ENCODE measurements at places on chromosomes 11 and 22. TPM values are rescaled to one million over a fixed set of nuclear protein-coding genes. Genes with fewer than 3 reads are reported as not detected.

GRCh38 chr11:117796872-117797529 lies at the start of gene DSCAML1:
Gene DSCAML1 (minus strand): TSS chr11:117797216. CDS start chr11:117797079, 137 bp downstream.
- no peak within 1 kb of the TSS for H3K27ac ChIP-seq
- peaks cover 12% of the 10 kb centered on the region for H3K4me1 ChIP-seq
- DNase-seq, result no peak
- no peaks in the 10 kb centered on the region for H3K36me3 ChIP-seq
- H3K27me3 ChIP-seq, result peaks cover 52% of the 10 kb centered on the region

DNA sequence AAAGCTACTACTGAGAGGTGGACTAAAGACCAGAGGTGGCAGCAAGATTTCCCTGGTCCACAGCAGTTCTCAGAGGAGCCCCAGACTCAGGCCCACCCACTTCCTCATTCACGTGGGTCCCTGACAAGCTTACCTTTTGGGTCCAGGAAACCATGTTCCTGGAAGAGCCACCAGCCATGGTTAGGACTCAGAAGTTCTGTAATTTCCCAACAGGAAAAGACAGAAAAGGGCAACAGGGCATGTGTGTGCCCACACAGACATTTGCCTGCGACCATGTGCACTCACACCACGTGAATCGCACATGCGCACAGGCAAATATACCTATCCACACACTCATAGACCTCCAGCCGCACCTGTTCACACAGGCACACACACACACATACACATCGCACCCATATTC lies 42.9 kb downstream of the LRRC32 start:
- no peak for DNase-seq
- H3K27ac ChIP-seq, result peak overlapping the region; percentile 12
- H3K27me3 ChIP-seq, result no peaks in the 10 kb centered on the region
- H3K4me3 ChIP-seq, result no peak overlapping the region
- H3K36me3 ChIP-seq, result no peaks in the 10 kb centered on the region
- no peaks in the 10 kb centered on the region for H3K4me1 ChIP-seq

DNA sequence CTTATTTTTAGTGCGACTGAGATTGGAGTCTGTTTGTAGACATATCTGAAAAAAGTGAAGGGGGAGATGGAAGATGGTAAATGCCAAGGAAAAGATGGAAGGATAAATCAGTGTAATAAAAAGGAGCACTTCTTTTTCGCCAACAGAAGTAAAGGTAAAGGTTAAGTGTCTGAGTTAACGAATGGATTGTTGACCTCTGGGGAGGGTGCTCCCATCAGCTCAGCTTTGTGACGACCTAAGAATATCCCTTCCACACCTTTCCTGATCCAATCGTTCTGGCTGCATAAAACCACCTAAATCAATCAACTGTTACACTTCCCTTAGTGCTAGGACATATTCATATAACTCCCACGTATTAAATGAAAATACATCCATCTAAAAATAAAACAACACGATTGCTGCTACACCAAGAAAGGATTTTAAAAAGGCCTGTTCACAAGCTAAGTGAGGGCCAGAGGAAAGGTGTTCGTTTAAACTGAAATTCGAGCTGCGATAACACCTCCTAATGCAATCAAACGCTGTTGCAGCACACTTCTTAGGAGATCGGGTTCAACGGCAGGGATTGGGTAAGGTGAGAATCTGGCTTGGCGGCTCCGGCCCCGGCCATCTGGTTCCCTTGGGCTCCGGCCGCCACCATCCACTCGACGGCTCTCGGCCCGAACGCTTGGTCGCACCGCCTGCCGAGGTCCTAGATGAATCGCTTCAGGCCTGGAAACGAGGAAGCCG lies 658 bp downstream of the C11orf71 start:
- no peaks in the 10 kb centered on the region for H3K4me1 ChIP-seq
- H3K27ac ChIP-seq, result peak overlapping the region; percentile 99
- no peaks in the 10 kb centered on the region for H3K36me3 ChIP-seq

GRCh38 chr11:60981515-60981914 lies 10.0 kb downstream of the CD6 start:
- no peak for DNase-seq
- H3K4me1 ChIP-seq, result no peaks in the 10 kb centered on the region
- no peak overlapping the region for H3K4me3 ChIP-seq

DNA sequence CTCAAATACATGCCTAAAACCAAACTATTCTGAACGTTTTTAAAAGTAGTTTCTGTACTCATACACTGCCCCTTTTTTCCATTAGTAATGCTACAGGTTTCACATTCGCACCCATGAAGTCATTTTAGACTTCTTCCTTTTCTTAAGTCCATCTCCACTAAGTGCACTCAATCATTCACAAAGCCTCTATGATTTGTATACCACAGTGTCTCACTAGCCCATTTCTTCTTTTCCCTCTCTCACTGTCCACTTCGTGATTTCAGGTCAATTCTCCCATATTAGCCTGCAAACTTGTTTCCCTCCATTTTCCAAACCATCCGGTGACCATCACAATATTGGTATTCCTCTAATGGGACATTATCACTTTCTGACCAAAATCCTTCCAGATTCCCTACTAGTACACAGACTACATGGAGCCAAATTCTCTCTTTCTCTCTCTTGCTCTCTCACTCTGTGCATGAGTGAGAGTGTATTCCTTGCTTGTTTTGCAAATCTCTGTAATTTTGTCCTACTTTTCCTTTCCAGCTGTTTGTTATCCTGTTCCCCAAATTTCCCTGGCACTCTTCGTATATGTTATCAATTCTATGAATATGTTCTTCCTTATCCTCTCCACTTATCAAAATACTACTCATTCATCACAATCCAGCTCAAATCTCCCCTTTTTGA lies 3.4 kb upstream of the ZC3H12C start:
- H3K4me3 ChIP-seq, result no peak overlapping the region
- no peak overlapping the region for H3K27ac ChIP-seq
- H3K4me1 ChIP-seq, result no peaks in the 10 kb centered on the region
- H3K27me3 ChIP-seq, result no peaks in the 10 kb centered on the region

GRCh38 chr11:63586451-63587166 lies 23.4 kb upstream of the PLAAT2 start:
- no peak overlapping the region for H3K4me3 ChIP-seq
- H3K4me1 ChIP-seq, result no peaks in the 10 kb centered on the region
- no peaks in the 10 kb centered on the region for H3K36me3 ChIP-seq
- peak overlapping the region; percentile 8 for H3K27ac ChIP-seq
- peak; percentile 9 for DNase-seq

DNA sequence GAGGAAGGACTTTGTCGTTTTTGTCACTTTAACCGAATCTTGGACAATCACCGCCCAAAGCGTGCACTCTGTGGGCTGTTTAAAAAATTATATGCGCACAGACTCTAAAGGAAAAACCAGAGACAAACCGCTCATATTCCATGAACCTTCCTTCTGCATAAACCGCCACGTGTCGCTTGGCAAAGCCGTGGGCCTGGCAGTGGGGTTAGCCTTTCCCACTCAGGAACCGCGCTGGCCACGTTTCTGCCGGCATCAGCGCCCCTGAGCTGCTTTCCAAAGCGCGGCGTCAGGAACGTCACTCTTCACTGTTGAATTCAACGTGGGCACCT lies 22.8 kb downstream of the KRTAP5-5 start:
- DNase-seq, result no peak
- no peaks in the 10 kb centered on the region for H3K4me1 ChIP-seq
- peaks cover 33% of the 10 kb centered on the region for H3K27me3 ChIP-seq
- H3K27ac ChIP-seq, result no peak overlapping the region
- no peaks in the 10 kb centered on the region for H3K36me3 ChIP-seq
- H3K4me3 ChIP-seq, result no peak overlapping the region

DNA sequence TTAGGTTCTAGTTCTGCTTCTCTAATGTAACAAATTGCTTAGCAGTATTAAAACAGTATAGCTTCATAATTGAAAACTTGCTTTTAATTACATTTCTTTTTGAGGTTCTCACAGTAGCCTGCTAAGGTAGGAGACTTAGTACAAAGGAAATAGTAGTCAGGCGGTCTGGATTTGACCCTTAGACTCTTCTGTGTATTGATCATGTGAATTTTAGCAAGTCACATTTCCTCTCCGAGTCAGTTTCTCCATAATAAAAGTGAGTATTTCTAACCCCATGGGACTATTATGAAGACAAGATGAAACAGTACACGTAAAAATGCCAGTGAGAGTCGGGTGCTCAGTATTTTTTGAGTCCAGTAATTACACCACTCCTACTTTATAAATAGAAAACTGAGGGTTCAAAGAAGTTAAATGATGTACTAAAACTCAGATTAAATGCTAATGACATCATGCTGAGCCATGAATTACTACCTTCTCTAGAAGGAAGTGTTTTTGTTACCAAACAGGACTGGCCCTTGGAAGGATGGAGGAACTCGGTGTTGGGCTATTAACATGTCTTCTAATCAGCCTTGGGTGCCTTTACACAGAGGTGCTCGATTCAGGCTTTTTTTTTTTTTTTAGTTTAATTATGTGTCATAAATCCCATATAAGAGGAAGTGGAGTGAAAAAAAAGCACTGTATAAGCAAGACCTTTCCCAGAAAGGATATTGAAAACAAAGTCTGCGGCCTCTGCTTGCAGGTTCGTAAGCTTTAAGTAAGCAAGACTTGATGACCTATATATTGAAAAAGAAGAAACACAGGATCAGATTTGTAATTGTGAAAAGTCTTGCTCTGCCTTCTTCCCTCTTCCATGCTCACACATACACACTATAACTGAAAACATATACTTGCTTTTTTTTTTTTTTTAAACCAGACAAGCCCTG lies 109.0 kb downstream of the EMSY start:
- no peaks in the 10 kb centered on the region for H3K27me3 ChIP-seq
- no peak overlapping the region for H3K4me3 ChIP-seq
- DNase-seq, result no peak
- no peak overlapping the region for H3K27ac ChIP-seq

DNA sequence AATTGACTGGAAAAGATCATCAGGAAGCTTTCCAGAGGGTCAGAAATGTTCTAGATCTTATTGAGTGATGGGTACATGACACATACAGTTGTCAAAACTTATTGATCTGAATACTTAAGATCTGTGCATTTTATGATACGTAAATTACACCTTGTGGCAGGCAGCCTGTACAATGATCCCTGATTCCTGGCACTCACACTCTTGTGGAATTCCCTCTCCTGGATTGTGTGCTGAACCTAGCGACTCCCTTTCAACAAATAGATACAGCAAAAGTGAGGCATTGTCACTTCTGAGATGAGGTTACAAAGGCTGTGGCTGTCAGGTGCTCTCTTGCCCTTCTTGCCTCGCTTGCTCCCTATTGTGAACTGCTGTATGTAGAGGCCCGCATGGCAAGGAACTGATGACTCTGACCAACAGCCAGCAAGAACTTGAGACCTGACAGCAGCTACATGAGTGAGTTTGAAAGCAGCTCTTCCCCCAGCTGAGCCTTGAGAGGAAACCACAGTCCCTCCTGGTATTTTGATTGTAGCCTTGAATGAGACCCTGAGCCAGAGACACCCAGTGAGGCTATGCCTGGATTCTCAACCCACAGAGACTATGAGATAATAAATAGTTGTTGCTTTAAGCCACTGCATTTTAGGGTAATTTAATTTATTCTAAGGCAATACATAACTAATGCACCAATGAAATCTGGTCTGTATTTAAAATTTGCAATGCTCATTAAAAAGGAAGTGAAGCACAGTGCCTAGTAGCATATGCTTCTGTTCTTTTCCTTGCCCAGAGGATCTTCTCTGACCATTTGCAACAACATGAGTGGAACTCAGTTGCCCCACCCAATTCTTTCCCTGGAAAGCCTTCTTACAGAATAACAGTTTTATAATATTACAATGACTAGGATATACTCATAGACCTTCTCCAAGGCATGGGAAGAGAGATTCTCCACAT lies 60.5 kb upstream of the IZUMO1R start:
- no peak overlapping the region for H3K4me3 ChIP-seq
- no peak overlapping the region for H3K27ac ChIP-seq
- no peaks in the 10 kb centered on the region for H3K36me3 ChIP-seq

DNA sequence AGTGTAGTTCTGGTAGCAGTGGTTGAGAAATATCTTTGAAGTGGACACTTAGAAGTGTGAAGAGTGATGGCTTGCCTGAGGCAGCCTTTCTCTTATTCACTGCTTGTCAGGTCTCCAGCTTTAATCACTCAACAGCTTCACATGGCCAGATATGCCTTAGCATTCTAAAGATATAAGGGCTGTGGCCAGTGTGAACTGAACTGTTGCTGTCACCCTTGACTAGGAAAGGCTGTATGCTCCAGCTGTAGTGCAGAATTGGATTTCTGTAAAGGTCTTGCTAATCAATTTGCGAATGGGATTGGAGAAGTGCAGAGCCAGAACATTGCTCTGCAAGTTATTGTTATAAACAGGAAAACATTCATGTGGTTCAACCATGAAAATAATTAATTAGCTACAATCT lies 266.7 kb downstream of the TMEM135 start:
- H3K27me3 ChIP-seq, result no peaks in the 10 kb centered on the region
- no peaks in the 10 kb centered on the region for H3K4me1 ChIP-seq
- H3K4me3 ChIP-seq, result no peak overlapping the region
- no peaks in the 10 kb centered on the region for H3K36me3 ChIP-seq

DNA sequence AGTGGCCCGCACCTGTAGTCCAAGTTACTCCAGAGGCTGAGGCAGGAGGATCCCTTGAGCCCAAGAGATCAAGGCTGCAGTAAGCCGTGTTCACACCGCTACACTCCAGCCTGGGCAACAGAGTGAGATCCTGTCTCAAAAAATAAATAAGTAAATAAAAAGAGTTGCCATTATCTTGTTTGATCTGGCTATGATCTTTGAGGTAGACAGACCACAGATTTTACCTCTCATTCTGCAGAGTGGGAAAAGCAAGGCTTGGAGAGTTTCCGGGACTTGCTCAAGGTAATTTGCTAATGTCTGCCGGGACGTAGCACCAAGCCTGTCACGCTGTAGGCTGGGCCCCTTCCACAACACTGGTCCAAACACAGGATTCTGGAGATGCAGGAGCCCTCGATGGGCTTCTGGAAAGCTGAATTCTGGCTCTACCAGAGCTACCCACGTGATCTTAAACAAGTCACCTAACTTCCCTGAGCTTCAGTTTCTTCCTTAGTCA lies 6.8 kb downstream of the GRAP2 start:
- H3K27ac ChIP-seq, result no peak overlapping the region
- no peaks in the 10 kb centered on the region for H3K36me3 ChIP-seq
- H3K27me3 ChIP-seq, result no peaks in the 10 kb centered on the region
- no peaks in the 10 kb centered on the region for H3K4me1 ChIP-seq

DNA sequence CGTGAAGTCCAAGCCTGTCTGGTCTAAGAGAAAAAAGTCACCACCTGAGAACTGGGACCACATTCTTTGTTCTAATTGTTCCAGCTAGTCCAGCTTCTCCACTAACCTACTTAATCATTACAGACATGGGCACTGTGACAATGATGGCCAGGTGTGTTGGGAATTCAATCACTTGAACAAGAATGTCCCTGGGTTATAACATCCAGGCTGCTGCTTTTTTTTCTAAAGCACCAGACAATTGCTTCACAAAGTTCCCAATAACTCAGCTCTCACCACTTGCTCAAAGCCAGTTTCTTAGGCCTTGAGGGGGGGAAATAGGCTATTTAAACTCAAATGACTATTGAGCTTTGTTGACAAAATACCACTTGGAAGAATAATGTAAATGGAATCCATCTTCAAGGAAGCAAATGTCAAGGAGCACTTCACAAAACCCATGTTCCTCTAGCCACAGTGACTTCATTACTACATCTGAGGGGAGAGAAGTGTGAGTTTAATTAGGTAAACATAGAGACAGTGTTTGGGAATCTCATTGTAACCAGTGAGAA lies 80.3 kb downstream of the ME3 start:
- peak overlapping the region; percentile 75 for H3K27ac ChIP-seq
- DNase-seq, result no peak
- H3K36me3 ChIP-seq, result no peaks in the 10 kb centered on the region

The GRM5 gene
- total RNA-seq, result not detected

All from breast epithelium (tissue), 4 donors.